ENCODE measurements at places on chromosomes 7 and 10.

- DNase-seq, result no peak
These were observed 27.5 kb downstream of the ADRB1 start for GRCh38 chr10:114071178-114071577.

- no peak for DNase-seq
These were observed 40.5 kb downstream of the RCC1L start for GRCh38 chr7:75033064-75033463.

- DNase-seq, result no peak
These were observed 16.7 kb upstream of the CLIP2 start for GRCh38 chr7:74272305-74273038.

GRCh38 chr7:77352665-77353406, 63.3 kb downstream of the GSAP start:
- DNase-seq, result no peak

GRCh38 chr10:6068006-6068405, 5.8 kb upstream of the IL2RA start:
- DNase-seq, result no peak

DNA sequence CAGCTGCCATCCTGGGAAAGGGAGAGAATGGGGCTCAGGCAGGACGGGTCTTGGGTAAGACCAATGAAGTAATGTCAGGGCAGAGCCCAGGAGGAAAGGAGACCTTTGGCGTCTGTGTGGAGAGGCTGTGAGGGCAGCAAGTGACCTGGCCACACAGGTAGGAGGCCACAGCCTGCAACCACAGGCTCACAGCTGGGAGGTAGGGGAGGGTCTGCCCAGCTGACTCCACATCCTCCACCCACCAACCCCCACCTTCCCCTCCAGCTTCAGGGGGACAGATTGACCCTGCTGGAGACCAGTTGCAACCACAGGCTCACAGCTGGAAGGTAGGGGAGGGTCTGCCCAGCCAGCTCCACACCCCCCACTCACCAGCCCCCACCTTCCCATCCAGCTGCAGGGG, 262.2 kb upstream of the TCERG1L start:
- no peak for DNase-seq

GRCh38 chr7:107502154-107502553, 32.3 kb downstream of the GPR22 start:
- no peak for DNase-seq

DNA sequence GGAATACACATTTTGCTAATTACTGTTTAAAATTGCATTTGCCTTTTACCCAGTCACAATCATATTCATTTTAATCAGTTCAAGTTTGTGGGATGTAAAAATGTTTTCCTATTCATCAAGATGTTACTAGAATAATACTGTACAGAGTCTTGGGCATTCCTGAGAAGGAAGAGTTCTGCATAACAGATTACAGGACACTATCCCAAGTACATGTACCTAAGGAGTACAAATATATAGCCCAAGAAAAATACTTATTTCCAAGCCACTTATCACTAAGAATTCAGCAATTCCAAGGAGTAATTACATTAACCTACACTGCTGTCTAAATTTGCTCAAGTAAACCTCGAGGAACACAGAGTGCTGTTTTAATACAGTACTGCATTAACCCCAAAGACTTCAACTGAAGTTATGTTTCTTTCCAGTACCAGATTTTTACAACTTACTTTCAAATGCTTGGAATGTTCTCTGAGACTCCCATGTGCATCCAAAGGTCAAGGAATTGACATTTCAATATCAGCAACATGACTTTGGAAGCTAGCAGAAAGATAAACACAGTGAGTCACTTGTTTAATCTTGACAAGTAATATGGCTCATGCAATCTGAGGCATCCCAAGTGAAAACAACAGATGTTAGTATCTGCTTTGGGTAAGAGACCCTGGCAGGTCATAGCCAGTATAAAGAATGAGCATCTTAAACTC, 125.4 kb upstream of the BET1 start:
- DNase-seq, result no peak

DNA sequence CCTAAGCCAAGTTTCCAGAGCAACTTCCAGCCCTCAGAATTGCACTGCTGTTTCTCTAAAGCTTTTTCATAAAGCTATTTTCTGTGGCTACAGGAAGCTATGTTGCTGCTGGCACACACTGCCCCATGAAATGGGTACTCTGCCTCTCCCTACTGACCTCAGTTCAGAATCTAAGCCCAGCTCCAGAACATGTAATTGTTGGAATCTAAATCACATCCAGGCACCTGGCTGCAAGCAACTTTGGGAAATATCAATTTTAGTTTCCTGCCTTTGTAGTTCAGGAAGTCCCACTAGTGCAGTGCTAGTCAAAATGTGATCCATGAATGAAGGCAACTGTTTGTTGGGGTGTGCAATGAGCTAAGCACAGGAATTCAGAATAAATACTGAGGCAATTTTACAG, 226.2 kb downstream of the THSD7A start:
- DNase-seq, result no peak

GRCh38 chr7:37379546-37380277, 69.0 kb downstream of the ELMO1 start:
- no peak for DNase-seq

GRCh38 chr10:44398271-44398670, 13.4 kb upstream of the CXCL12 start:
- DNase-seq, result no peak

- no peak for DNase-seq
These were observed 57.4 kb downstream of the HIBADH start for GRCh38 chr7:27605283-27605682.

- no peak for DNase-seq
These were observed 108.2 kb downstream of the PLCE1 start for GRCh38 chr10:94101894-94102293.

DNA sequence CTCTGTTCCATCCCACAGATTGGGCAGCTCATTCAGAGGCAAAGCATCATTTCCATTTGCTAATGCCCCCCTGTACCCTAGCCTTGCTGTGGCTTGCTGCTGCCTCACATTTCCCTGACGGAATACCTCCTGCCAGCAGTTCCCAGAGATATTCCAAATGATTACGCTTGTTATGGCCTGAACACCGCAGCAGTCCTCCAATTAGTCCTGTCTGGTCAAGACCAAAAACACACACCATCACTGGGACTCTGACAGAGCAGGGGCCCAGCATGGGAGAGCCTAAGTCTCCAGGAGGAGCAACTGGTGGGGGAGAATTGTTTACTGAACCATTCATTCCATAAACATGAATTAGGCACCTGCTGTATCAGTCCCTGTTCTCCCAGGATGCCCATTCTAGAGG, 6.1 kb downstream of the OGDHL start:
- no peak for DNase-seq

GRCh38 chr10:114874827-114875411, 53.3 kb downstream of the FHIP2A start:
- no peak for DNase-seq

DNA sequence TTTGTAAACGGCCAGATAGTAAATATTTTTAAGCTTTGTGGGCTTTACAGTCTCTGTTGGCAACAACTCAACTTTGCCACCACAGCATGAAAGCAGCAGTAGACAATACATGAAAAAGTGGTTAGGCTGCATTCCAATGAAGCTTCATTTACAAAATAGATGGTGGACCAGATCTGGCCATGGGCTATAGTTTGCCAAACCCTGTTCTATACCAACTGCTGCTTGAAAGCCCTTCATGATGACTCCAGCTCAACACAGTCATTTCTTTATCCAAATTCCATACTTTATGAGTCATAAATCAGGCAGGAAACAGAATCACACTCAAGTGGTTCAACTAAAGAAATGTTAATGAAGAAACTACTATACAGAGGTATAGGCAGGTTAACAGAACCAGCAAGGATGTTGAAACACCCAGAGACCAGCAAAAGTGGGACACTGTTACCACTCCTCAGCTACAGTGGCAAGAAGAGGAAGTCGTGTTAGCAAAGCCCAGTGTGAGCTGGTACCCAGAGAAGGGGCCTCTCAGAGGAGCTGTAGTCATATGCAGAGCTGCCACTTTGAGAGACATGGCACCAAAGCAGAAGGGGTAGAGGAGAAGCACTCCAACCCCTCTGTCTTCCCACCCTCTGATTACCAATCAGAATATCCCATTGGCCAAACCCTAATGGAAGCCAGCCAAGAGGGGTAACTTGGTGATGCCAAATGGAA, 72.5 kb downstream of the PRLHR start:
- no peak for DNase-seq

- no peak for DNase-seq
These were observed 31.9 kb downstream of the PAPSS2 start for GRCh38 chr10:87691506-87692070.

- no peak for DNase-seq
These were observed 38.5 kb downstream of the ZNF438 start for GRCh38 chr10:30993155-30993554.

GRCh38 chr10:126732868-126733267, 62.4 kb upstream of the C10orf90 start:
- no peak for DNase-seq

DNA sequence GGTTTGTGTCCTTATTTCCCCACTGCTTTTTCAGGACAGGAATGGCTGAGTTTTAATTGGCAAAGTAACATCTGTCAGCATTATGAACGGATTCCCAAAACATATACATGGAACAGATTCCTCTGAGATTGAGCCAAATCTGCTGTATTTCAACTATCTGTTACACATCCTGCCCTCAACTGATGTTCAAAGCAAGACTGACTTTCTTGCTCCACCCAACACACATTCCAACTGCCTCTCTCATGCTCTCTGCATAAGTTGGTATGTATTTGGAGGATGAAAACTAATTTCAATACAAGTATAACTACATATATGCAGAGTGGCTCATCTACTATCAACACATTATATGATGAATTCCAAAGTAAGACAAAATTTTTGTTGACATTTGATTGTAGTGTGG, 342.2 kb downstream of the GATA3 start:
- no peak for DNase-seq

DNA sequence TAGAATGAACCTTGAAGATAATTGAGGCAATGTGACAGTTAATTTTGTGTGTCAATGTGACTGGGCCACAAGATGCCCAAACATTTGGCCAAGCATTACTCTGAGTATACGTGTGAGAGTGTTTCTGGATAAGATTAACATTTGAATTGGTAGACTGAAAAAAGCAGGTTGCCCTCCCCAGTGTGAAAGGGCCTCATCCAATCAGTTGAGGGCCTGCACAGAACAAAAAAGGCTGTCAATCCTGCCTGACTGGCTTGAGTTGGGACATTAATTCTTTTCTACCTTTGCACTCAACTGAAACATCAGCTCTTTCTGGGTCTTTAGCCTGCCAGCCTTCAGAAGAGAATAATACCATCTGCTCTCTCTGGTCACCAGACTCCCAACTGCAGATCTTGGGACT, 56.6 kb upstream of the PDE1C start:
- no peak for DNase-seq

DNA sequence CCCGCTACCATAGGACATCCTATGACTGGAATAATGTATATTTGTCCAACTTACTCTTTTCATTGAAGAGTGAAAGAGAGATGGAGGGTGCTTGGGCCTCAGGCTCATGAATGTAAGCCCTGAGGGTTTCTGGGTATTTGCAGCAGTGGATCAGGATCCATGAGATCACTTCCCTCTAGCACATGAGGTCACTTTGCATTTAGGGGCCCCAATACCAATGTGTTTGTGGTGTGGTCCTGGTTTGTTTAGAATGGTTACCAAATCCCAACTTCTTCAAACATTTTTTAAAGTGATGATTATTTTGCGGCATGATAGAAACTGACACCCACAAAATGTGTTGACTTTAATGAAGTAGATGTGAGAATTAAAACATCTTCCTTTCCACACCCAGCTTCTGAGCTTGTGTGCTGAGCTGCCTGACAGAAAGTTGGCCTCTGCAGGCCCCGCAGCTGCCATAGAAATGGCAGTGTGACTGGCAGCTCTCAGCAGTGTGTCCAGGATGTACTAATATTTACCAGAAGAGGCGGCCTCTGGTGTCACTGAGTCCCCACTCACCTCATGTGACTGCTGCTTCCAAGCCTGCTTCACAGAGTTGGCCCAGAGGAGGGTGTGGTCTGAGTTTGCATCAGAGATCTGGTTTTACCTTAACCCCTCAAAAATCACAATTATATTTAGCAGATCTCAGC, 447.6 kb upstream of the NPVF start:
- DNase-seq, result no peak

DNA sequence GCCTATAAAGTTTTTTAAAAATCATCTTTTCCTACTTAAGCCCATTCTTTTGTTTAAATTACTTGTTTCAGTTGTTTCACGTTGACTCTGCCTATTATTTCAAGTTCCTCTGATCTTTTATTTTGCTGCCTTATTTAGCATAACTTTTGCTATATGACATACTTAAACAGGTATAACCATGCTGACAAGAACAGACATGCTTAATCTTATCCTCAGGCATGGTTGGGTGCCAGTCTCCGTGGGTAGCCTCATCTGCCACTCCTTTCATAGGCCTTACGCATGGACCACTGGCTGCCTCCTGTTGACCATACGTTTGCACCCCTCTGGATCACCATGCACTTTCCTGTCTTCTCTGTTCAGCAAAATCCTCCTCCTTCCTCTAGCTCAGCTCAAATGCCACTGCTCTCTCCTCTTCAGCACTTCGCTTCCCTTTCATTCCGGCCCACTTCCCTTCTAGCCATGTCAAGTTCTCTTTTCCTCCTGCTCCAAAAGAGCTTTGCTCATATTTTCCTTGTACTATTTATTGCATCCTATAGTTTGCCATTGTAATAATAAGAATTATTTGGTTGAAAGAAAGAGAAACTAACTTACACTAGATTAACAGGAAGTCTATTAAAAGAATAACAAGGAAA, 10.0 kb upstream of the TSPAN33 start:
- DNase-seq, result no peak
